ENCODE measurements at places on chromosomes 7 and 10.
A peak's percentile ranks its signal among the peaks of the same experiment; 100 is the strongest.

GRCh38 chr7:17275749-17276671 is 22.4 kb upstream of the AHR start:
- DNase-seq, result no peak

GRCh38 chr10:88041243-88042159 is 178.1 kb downstream of the PTEN start:
- no peak for DNase-seq

- no peak for DNase-seq
These were observed 41.1 kb upstream of the STMP1 start for GRCh38 chr7:135620980-135621850.

DNA sequence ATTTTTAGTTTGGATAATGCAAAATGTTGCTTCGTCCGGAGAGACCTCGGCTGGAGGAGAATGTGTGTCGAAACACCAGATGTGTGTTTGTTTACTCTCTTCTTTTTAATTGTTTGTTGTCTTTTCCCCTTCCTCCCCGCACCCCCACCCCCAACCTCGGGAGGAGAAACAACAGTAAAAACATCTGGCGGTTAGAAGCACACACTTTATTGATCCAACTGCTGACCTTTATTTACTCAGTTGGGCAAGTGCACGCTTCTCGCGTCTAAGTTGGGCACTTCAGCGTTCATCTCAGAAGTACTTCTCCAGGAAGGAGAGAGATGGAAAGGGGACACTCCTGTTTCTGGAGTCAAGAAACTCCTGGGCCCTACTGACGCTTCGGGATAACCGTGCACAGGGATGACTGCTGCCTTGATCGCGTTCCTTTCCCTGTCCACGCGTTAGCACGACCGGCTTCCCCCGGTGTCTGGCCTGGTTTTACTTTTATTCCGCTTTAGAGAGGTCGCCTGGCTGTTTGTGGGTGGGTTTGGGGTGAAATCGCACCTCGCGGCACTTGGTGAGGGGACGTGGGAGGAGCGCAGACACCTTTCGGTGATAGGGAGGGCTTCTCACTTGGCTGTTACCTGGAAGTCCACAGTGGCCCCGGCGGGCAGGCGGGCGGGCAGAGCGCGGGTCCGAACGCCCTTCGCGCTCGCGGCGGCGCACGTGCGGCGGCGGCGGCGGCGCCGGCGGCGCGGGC is 168.3 kb upstream of the PPP1R3A start:
- no peak for DNase-seq

DNA sequence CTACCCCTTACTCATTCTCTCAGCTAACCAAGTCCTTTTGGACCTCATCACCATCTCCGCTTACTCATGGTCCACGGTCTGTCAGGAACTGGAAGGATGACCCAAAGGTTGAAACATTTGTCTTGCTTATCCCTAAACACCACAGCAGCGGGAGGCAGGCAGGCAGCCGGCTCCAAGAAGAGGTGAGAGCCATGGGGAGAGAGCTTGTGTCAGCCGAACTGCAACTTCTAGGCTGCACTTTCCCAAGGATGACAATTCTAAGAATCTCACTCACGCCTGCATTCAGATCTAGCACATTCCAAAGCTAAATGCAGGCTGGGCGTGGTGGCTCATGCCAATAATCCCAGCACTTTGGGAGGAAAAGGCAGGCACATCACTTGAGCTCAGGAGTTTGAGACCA is 86.0 kb downstream of the SPDYE5 start:
- no peak for DNase-seq

GRCh38 chr10:102776779-102777456 is 33.2 kb downstream of the WBP1L start:
- no peak for DNase-seq

DNA sequence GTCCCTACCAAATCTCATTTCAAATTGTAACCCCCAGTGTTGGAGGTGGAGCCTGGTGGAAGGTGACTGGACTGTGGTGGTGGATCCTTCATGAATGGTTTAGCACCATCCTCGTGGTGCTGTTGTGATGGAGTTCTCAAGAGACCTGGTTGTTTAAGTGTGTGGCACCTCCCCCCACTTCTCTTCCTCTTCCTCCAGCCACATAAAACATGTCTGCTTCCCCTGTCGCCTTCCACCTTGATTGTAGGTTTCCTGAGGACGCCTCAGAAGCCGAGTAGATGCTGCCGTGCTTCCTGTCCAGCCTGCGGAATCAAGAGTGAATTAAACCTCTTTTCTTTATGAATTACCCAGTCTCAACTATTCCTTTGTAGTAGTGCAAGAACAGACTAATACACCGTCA is 21.0 kb downstream of the GRB10 start:
- no peak for DNase-seq

DNA sequence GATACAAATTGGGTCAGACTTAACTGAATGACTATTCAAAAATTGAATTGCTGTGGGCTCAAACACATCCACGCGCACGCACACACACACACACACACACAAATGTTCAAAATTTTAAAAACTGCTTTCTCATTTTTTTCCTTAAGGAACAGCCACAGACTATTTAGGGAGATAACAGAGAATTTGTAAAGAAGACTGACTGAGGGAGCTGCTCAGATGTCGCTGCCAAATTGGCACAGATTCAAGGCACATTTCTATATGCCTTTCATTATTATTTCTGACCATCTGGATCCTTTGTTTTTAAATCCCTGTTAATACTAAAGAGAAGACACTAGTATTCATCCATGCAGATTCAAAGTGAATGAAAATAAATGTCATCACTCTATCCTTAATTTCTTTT is 154.8 kb downstream of the DGKB start:
- DNase-seq, result no peak

DNA sequence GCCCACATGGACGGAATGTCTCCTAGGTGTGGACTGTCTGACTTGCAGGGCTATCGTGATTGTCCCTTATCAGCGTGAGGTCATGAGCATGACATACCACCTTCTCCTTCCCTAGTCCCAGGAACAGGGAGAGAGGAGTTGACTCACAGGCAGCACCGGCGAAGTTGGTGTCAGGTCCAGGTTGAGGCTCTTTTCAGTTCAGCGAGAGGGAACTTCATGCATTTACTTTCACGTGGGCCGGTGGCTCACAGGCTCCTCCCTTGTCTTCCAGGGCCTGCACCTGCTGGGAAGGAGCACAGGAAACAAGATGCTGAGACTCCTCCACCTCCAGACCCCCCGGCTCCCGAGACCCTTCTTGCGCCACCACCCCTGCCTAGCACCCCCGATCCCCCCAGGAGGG is 46.1 kb downstream of the PROSER2 start:
- no peak for DNase-seq

DNA sequence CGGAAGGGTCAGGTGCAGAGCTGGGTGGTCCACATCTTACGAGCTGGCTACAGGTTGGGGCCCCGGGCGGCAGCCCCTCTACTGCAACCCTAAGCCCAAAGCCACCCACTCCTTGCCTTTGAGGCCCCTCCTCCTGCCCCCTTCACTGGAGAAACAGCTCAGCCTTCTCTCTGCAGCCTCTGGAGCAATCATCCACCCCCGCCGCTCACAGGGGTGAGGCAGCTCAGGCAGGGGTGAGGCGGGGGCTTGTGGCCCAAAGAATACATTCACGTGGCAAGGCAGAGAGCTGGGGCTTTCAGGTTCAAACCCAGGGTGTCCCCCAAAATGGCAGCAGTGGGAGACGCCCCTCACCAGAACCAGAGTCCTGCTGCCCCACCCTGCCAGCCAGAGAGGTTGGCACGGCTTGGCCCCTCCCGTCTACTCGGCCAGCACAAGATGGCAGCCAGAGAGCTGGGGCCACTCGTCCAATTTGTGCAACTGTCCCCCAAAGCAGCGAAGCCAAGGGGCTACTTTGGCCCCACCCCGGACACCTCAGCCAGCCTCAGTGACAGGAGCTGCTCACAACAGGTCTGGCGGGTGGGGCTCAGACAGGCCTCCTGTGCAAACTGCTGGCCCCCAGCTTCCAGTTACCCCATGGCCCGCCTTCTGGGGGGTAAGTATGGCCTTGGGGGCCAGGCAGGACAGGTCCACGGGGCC is 7.2 kb downstream of the GNB2 start:
- DNase-seq, result no peak

DNA sequence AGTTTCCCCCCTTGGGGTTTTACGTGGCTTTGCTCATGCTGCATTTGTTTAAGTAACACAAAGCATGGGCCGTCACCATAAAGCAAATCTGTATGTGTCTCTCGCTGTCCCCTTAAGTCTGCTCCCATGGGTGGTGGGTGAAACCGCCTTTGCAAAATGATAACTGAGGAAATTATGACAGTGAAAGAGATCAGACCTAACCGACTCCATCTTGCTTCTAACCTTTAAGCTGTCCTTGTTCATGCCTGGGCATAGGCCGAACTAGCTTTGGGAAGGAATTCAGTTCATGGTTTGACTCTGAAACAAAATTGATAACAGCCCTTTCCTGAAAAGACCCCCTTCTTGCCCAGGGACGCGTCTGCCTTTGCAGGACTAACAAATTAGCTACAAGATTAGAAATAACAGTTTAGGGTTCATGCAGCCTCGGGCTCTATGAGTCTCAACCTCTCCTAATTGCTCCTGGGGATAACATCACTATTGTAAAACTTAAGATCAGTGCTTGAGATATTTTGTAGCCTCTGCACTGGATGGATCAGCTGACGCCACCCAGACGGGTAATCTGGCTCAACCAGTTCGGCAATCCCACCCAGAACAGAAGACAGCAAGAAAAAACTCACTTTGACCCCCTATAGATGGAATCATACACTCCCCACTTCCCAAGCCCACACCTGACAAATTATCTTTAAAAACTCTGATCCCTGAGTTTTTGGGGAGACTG is 623.7 kb downstream of the TYW1 start:
- no peak for DNase-seq

DNA sequence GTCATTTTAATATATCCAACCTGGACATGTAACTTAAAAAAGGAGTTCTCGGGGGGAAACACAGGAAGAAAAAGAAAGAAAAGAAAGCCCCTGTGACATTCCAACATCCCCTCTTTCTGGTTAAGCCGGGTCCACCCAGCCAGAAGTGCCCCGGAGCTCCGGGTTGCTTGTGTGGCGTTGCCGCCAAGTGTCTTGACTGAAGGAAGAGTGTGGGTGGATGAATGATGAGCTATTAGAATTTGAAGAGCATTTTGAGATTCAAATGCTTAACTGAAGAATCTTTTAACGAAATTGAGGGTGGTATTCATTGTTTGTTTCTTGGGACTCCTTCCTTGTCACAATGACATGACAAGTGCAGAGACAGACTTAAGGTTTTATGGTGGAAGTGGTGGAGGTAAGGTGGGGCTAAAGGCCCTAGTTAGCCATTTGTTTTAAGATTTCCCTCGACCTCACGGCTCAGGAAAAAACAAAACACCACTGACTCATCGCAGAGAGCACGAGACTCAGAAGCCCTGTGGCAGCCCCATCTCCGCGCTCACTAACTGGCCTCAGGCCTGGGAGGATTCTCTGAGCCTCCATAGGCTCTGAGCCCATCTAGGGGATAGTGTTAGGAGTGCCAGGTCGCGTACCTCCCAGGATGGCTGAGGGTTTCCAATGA is 1.8 kb upstream of the GLI3 start:
- no peak for DNase-seq

- DNase-seq, result no peak
These were observed 166.2 kb downstream of the ZNF365 start for GRCh38 chr10:62540389-62540788.

- DNase-seq, result no peak
These were observed 876 bp downstream of the DNAH11 start for GRCh38 chr7:21543528-21544302.

DNA sequence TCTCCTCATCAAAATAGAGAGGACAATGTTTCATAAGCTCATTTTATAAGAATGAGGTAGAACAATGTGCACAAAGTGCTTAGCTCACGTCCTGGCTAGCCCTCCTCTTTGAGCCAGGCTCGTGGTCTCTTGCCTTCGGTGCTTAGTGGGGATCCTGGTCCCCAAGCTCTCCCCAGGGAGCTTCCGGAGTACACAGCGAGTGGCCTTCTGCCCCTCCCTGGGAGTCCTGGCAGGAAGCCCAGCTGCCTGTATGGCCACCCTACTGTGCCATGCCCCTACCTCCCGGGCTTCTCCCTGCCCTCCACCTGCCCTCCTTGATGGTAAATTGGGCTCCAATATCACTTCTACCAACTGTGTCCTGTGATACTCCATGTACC is 868 bp downstream of the MYO1G start:
- no peak for DNase-seq

DNA sequence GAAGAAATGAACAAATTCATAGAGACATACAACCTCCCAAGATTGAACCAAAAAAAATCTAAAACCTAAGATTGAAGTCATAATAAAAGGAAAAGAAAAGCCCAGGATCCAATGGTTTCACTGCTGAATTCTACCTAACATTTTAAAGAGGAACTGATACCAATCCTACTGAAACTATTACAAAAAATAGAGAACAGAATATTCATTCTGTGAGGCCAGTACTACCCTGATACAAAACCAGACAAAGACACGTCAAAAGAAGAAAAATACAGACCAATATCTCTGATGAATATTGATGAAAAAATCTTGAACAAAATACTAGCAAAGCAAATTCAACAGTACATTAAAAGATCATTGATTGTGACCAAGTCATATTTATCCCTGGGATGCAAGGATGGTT is 128.5 kb upstream of the STEAP1 start:
- no peak for DNase-seq

DNA sequence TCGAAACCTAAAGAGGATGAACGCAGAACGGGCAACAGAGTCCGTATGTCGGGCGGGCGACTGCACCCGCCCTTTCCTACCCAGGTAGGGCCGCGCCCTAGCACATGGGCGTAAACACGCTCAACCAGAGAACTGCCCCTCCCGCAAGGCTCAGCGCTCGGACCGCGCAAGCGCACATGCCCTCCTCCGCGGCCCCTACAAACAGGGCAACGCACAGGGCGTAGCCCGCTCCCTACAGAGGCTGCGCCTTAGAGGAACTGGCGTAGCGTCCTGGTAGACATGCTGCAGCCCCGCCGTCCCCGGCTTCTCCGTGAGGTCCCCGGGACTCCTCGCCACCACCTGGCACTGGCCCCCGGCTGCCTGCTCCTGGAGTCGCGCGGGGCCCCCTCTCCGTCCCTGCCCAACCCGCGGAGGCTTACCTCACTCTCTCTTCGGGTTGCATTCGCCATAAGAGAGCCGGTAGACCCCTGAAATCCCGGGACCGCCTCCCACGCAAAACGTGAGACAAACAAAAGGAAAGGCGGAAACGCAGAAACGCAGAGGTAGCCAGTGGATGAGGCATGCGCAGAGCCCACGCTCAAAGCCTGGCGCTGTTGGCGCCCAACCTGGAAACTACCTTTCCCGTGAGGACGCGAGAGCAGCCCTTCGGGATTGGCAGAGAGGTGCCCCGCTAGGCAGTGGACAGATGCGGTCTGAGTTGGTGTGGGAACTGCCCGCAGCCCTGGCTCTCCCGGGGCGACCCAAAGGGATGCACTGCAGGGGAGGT is at the start of gene ZNF33B:
ZNF33B (minus strand) TSS at position 516 of the 766 bp plus-strand sequence. CDS start 1,642 bp downstream, outside the sequence.
- DNase-seq, result peak; percentile 90

DNA sequence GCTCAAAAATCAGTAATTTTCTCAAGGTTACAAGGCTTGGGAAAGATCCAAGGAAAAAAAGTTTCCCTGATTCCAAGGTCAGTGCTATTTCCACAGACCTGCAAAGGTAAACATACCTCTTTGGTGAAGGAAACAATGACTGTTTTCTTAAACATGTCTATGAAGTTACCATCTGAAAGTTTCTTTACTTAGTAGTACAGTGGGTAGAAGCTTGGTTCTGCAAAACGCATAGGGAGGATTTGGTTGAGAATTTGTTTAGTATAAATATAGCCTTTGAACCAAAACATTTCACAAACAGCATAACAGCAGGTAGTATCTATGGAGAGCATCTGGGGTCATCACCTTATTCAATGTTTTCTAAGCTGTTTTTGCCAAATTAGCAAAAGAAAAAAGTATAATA is 169.6 kb downstream of the CCSER2 start:
- no peak for DNase-seq

Measured in activated T-helper 1 cell treated with anti-CD3 and anti-CD28 coated beads, Interleukin-2, amount 50 U/mL, for 16 hours (primary cell).